ENCODE measurements at places on chromosomes 12 and 14. TPM values are rescaled to one million over a fixed set of nuclear protein-coding genes. Genes with fewer than 3 reads are reported as not detected.

Gene LHX5
- total RNA-seq: not detected

Gene LRCOL1
- total RNA-seq: not detected

Gene TROAP
- total RNA-seq: 97.1 TPM

Gene FBRSL1
- total RNA-seq: 94.0 TPM

Gene HOXC9
- 14.1 TPM for total RNA-seq

Gene MSI1
- 0.59 TPM for total RNA-seq

Gene ST8SIA1
- total RNA-seq: not detected

Gene TMTC1
- total RNA-seq: 0.13 TPM

All from A549 treated with RU486 at 1 μM for 4 hours (cell line).